ENCODE measurements at places on chromosomes 16 and 17.

DNA sequence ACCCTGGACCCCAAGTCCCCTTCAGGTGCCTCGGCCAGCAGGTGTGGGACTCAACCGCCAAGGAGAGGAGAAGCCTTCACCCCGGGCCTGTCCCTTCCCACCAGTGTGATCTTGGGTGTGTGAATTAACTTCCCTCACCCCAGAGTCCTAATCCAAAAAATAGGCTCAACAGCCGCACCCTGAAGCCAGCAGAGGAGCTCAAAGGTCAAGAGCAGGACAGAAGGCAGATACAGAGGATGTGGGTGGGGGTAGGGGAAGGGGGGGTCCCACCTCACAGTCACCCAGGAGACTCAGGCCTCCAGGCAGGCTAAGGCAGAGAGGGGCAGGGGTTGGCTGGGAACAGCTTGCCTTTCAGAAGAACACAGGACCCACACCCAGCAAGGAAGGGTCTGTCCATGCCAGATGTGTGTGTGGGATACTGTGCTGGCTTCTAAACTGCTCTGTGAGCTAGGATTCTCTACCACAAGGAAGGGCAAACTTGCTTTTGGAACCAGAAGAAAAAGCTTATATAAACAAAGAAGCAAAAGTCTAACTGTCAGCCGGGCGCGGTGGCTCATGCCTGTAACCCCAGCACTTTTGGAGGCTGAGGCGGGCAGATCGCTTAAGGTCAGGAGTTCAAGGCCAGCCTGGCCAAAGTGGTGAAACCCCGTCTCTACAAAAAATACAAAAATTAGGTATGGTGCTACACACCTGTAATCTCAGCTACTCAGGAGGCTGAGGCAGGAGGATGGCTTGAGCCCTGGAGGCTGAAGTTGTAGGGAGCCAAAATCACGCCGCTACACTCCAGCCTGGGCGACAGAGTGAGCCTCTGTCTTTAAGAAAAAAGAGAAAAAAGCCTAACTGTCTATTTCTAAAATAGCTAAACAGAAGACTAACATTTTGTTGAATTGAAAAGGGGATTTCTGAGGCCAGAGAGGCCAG is 4.6 kb downstream of the PIEZO1 start:
- no peak for DNase-seq

GRCh38 chr16:1876468-1876867 is 4.5 kb upstream of the MEIOB start:
- no peak for DNase-seq

GRCh38 chr16:27241658-27242057 is 26.9 kb downstream of the NSMCE1 start:
- no peak for DNase-seq

GRCh38 chr16:53804467-53804866 is 100.5 kb downstream of the FTO start:
- DNase-seq, result no peak

DNA sequence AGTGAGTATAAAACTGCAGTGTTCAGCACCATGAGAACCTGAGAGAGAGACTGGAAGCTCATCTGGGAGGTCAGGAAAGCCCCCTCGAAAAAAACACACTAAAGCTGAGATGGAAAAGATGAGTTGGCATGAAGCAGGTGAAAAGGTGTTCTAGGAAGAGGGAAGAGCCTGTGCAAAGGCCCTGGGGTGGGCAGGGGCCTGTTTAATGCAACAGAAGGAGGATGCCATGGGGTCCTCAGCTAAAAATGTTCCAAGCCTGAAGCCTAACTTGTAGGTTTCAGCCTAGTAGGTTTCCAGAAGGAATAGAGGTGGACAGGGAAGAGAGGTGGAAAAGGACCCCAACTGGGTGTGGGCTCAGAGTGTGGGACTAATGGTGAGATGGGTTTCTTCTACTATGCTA is 242.3 kb upstream of the ZFHX3 start:
- no peak for DNase-seq

- no peak for DNase-seq
Measured at GRCh38 chr16:26856791-26857190, 209.9 kb upstream of the C16orf82 start.

DNA sequence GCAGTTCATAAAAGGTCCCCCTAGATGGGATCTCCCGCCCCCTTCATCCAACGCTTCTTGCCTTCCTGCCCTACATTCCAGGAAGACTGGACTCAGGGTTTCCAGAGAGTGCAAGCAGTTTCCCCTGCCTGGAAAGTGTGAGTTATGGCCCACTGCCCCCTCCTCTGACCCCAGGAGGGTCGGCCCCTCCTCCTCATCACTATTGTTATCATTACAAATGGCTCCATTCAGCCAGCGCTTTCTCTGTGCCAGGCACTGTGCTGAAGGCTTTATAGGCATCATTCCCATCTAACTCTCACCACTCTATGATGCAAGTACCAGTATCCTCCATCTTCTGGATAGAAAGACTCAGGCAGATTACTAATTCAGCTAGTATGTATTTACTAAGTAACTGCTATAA is 90.7 kb downstream of the USP31 start:
- DNase-seq, result no peak

- no peak for DNase-seq
Measured at GRCh38 chr17:78500806-78501205, 76.4 kb downstream of the DNAH17 start.

DNA sequence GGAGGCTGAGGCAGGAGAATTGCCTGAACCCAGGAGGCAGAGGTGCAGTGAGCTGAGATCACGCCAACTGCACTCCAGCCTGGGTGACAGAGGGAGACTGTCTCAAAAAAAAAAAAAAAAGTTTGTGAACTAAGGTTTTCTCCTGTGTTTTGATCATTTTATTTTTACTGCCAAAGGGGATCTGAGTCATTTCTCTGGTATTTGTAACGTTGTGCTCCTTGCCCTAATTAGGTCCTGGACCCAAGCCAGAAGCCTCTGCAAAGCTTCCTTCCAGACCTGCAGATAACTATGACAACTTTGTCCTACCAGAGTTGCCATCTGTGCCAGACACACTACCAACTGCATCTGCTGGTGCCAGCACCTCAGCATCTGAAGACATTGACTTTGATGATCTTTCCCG is 32.1 kb downstream of the IST1 start:
- no peak for DNase-seq

GRCh38 chr16:28200661-28201060 is 11.1 kb downstream of the XPO6 start:
- DNase-seq, result no peak

DNA sequence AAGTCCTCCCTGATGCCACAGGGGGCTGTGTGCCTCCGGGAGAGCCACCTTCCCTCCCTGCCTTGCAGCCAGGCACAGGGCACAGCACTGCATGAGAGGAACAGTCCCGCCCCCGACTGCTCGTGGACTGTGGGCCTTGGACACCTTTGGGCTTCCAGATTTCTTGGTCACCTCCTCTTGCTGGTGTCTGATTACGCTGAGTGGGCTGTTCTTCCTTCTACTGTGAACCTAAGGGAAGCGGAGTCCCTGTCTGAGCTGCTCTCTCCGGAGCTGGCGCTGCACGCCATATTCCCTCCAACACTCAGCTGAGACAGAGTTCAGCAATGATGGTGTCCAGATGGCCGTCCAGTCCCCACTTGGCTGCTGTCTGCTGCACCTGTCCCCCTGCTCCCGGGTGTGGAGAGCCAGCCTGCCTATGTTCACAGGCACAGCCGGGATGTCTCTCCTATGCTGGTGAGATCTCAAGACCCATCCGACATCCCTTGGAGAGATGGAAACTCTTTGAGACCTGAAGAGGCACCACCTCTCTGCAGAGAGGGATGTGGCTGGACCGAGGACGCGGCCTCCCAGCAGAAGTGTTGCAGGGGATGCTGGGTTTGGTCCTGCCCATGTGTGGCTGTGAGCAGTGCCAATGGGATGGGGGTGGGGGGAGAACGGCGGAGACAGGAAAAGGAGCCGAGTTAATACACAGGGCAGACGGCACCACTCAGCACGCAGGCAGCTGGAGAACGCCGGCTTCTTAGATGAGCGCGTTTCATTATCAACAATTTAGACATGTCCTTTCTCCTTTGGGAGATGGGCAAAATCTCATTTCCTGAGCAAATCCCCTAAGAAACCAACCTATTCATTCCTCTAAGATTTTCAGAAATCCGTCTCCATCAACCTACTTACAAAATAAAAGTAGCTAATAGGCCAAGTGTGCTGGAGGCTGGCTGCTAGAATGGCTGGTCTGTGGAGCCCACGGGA is 171.9 kb downstream of the ENGASE start:
- DNase-seq, result no peak

GRCh38 chr16:23608194-23608593 is 12.1 kb upstream of the NDUFAB1 start:
- no peak for DNase-seq

GRCh38 chr17:82278786-82279391 is 5.4 kb upstream of the CSNK1D start:
- DNase-seq, result no peak

DNA sequence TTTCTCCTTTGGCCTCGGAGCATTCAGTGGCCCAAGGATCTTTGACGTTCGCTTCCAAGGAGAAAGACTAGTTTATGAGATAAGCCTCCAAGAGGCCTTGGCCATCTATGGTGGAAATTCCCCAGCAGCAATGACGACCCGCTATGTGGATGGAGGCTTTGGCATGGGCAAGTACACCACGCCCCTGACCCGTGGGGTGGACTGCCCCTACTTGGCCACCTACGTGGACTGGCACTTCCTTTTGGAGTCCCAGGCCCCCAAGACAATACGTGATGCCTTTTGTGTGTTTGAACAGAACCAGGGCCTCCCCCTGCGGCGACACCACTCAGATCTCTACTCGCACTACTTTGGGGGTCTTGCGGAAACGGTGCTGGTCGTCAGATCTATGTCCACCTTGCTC is 1.4 kb downstream of the AOC3 start:
- DNase-seq, result no peak

GRCh38 chr17:77504652-77505155 is 363.9 kb downstream of the SEC14L1 start:
- no peak for DNase-seq

DNA sequence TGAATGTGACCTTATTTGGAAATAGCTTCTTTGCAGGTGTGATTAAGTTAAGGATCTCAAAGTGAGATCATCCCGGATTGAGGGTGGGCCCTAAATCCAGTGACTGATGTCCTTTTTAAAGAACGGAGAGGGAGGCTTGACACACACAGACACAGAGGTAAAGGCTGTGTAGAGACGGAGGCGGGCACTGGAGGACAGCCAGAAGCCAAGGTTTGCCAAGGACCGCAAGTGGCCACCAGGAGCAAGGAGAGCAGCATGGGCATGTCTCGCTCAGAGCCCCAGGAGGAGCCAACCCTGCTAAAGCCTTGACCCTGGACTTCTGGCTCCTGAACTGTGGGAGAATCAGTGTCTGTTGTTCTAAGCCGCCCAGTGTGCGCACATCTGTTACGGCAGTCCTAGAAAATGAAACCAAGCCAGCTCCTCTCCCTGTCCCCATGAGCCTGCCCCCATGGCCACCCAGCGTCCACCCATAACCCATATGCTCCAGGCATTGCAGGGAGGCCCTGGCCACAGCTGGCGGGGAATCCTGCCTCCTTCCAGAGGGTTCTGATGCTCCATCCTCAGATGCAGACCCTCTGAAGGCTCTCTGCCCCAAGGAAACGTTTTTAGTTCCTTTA is 15.2 kb downstream of the CNGB1 start:
- no peak for DNase-seq

DNA sequence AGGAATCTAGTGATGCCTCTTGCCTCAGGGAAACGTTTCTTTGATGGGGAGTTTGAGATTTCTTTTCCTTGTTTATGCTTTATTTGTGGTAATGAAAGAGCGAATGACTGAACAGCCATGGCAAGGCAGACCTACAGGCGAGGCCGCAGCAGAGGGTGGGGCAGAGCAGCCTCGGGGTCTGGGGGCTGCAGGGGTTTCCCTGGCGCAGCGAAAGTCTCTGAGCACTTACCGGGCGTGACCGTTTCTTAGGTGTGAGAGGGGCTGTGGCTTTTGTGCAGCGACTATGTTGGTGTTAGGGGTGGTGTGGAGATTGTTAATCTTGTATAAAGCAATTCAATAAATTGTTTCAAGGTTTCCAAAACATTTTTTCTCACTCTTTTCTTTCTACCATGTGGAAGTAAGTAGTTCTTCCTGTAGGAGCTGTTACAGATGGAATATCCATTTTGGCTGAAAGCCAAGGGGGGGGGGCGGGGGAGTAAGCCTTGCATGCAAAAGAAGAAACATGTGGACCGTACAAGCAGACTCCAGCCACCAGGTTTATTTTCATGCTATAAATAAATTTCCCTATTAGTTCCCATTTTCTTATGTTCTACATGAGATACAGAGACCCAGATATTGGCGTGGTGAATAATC is 34.8 kb downstream of the UBN1 start:
- DNase-seq, result no peak

DNA sequence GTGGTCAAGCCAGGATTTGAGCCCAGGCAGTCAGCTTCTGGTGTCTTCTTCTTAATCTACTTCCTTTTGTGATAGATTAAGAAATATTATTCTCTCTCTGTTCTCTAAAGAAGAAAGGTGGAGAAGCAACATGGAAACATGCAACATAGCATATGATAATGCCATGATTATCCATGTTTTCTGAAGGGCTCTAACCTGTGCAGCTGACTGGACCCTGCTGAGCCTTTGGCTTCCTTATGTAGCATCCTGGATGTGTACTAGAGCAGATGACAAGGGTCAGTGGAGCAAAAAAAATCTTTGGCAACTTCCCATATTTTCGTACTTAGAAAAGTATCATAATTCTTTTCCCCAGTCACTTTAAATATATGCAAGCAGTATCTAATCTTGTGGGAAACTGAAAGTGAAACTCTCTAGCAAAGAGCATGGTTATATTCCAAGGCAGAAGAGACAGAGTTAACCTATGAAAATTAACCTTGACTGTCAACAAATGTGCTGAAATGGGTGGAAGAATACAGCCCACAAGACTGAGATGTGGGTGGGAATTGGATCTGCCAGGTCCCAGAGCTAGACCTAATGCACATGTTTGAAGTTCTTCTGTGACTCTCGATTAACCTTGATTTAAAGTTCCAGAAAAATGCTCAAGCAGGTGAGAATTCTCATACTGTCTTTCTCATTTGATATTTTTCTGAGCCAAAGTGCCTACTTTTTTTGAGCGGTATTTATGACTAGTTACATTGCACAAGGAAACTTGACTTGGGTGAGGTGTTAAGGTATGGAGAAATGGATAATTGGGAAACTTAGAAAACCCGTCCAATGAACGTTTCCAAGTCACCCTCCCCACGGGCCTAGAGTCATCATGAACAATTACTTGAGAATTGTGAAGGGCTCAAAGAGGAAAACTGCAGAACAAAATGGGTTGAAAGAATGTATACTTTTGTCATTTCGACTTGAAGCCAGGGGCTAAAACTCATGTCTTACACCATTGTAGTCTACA is 248.6 kb downstream of the FTO start:
- DNase-seq, result no peak

GRCh38 chr16:57758331-57759117 is 23.0 kb downstream of the KATNB1 start:
- no peak for DNase-seq

All from activated T-cell treated with anti-CD3 and anti-CD28 coated beads for 24 hours (primary cell).